ENCODE measurements at places on chromosomes 16 and 17. TPM values are rescaled to one million over a fixed set of nuclear protein-coding genes. Genes with fewer than 3 reads are reported as not detected.
A peak's percentile ranks its signal among the peaks of the same experiment; 100 is the strongest.

Gene CRYM
- 8.2 TPM for total RNA-seq

Gene HOXB2
- 8.1 TPM for total RNA-seq

Gene KRTAP4-9
- total RNA-seq = not detected

Gene CACNG1
- total RNA-seq = not detected

- H3K27ac ChIP-seq = no peak overlapping the region
- no peak overlapping the region for H3K4me3 ChIP-seq
- H3K36me3 ChIP-seq = no peaks in the 10 kb centered on the region
- no peaks in the 10 kb centered on the region for H3K27me3 ChIP-seq
- no peaks in the 10 kb centered on the region for H3K4me1 ChIP-seq
These were observed 440.4 kb downstream of the SOX9 start for GRCh38 chr17:72561266-72561665.

DNA sequence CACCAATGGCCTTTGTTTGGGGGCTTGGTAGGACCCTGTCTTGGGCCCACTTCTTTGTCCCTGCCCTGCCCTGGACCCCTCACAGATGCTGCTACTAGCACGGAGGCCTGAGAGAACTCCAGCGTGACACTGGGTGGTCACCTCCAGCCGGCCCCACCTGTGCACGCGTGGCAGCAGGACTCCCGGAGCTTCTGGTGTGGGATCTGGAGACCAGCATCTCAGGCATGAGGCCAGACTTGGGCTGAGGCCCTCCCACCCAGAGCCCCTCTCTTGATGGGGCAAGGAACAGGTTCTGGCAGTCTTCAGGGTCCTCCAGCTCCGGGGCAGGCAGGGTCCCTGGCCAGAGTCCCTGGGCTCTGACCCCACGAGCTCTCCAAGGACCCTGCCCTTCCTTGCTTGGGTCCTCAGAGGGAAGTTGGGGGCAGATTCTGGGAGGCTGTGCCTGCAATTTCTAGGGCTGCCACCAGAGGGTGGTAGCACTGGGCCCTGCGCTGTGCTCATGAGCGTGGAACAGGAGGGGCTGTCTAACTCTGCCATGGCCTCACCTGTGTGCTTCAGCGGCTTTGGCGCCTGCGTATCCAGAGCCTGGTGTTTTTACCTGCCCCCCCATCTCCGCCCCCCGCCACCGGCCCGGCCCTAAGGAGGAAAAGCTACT lies 3.1 kb upstream of the BAIAP3 start:
- H3K27ac ChIP-seq = no peak overlapping the region
- H3K36me3 ChIP-seq = no peaks in the 10 kb centered on the region
- H3K4me3 ChIP-seq = no peak overlapping the region
- no peak for DNase-seq
- no peaks in the 10 kb centered on the region for H3K27me3 ChIP-seq

GRCh38 chr16:4358236-4358635 lies 7.1 kb upstream of the PAM16 start:
- H3K27me3 ChIP-seq = no peaks in the 10 kb centered on the region
- peaks cover 1% of the 10 kb centered on the region for H3K36me3 ChIP-seq
- H3K27ac ChIP-seq = no peak overlapping the region
- H3K4me1 ChIP-seq = peaks cover 11% of the 10 kb centered on the region

GRCh38 chr17:57487573-57487972 lies 231.2 kb downstream of the MSI2 start:
- no peak overlapping the region for H3K27ac ChIP-seq
- no peaks in the 10 kb centered on the region for H3K27me3 ChIP-seq
- H3K4me3 ChIP-seq = no peak overlapping the region
- H3K36me3 ChIP-seq = no peaks in the 10 kb centered on the region

GRCh38 chr17:43755389-43755875 lies 3.2 kb downstream of the SOST start:
- DNase-seq = peak; percentile 23
- no peak overlapping the region for H3K27ac ChIP-seq
- H3K27me3 ChIP-seq = peaks cover 11% of the 10 kb centered on the region
- no peak overlapping the region for H3K4me3 ChIP-seq
- H3K4me1 ChIP-seq = peaks cover 5% of the 10 kb centered on the region

- H3K27me3 ChIP-seq = no peaks in the 10 kb centered on the region
- no peaks in the 10 kb centered on the region for H3K4me1 ChIP-seq
- DNase-seq = no peak
- no peak overlapping the region for H3K27ac ChIP-seq
- H3K36me3 ChIP-seq = no peaks in the 10 kb centered on the region
These were observed 6.0 kb upstream of the AQP8 start for GRCh38 chr16:25210758-25211157.

DNA sequence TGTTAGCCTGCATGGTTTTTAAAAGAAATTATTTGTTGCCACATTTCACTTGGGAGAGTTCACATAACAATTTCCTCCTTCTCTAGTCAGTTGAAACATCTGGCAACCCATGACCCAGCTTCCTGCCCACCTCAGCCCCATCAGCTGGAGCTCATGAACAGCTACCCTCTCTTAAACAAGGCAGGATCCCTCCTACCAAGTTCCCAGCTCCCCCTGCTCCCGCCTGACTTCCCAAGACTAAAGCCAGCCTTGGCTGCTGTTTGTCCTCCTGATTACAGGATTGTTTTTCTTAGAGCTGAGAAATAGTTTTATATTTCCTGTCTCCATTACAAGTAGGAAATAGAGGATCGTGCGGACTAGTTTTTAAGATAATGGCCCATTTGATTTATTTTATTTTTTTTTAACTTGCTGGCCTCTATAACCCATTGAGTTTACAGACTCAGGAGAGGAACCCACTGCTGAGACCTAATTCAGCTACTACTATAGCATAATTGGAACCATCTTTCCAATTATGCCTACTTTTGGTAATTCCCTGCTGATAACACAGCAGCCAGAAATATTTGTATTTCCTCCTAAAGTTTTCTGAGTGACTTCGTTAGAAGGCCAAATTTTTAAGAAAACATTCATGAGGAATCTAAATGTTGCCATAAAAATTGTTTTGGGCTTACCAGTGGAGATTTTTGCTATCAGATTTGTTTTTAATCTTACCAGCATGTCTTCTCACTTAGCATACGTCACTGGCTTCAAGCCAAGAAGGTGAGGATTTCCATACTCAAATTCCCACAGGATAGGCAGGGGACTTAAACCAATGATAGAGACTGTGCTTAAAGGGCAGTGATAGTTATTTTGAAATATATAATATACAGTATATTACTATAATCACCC lies 90.0 kb downstream of the ELAC2 start:
- H3K4me1 ChIP-seq = no peaks in the 10 kb centered on the region
- H3K4me3 ChIP-seq = no peak overlapping the region
- no peak for DNase-seq

DNA sequence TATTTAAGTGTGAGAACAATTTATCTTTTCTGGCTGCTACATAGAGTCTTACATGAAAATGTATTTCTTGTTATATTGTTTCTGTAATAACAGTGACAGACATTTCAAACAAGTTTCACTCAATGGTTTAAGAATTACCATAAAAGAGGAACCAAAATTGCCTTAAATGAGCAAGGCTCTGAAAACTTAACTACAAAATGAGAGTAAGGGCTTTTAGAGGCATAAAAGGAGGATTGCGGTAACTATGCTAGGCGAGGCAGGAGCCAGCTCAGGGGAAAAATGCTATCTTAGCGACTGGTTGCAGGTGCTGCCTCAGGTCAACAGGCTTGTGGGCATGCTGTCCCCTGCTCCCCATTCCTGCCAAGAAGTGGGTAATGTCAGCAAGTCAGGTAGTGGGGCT lies 81.7 kb upstream of the MSI2 start:
- H3K4me1 ChIP-seq = no peaks in the 10 kb centered on the region
- H3K36me3 ChIP-seq = no peaks in the 10 kb centered on the region
- no peak for DNase-seq
- no peak overlapping the region for H3K27ac ChIP-seq
- no peak overlapping the region for H3K4me3 ChIP-seq

DNA sequence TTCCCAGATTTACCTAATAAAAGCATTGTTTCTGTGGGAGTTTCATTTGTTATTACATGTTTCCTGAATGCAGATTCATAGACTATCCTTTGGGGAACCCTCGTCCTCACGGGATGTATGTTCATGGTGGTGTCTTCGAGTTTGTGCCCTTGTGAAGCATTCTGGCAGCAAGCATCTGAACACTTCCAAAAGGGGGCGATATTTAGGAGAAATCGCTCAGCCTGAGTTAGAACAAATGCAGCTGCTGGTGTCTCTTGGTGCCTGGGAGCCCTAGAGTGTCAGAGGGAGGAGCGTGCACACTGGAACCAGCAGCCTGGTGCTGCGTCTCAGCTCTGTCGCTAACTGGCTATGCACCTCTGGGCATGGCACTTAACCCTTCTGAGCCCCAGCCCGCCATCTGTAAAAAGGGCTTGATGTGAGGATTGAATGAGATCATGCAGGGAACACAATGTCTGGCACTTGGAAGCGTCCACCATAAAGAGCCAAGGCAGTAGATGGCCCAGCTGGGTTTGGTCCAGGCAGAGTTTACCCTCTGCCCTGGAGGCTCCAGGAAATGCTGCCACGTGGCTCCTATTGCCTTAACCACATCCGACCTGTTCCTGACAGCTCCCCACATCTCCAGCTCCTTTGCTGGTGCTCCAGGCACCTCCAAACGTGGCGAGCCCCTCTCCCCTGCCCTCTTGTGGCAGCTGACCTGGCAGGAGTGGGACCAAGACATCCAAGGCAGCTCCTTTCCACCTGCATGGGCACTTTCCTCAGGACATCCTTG lies 25.0 kb upstream of the C16orf78 start:
- DNase-seq = no peak
- H3K4me3 ChIP-seq = no peak overlapping the region
- no peaks in the 10 kb centered on the region for H3K36me3 ChIP-seq
- no peak overlapping the region for H3K27ac ChIP-seq

GRCh38 chr17:32226886-32227285 lies 38.7 kb upstream of the RHBDL3 start:
- H3K4me1 ChIP-seq = no peaks in the 10 kb centered on the region
- no peaks in the 10 kb centered on the region for H3K27me3 ChIP-seq
- no peak for DNase-seq
- H3K4me3 ChIP-seq = no peak overlapping the region
- no peaks in the 10 kb centered on the region for H3K36me3 ChIP-seq

DNA sequence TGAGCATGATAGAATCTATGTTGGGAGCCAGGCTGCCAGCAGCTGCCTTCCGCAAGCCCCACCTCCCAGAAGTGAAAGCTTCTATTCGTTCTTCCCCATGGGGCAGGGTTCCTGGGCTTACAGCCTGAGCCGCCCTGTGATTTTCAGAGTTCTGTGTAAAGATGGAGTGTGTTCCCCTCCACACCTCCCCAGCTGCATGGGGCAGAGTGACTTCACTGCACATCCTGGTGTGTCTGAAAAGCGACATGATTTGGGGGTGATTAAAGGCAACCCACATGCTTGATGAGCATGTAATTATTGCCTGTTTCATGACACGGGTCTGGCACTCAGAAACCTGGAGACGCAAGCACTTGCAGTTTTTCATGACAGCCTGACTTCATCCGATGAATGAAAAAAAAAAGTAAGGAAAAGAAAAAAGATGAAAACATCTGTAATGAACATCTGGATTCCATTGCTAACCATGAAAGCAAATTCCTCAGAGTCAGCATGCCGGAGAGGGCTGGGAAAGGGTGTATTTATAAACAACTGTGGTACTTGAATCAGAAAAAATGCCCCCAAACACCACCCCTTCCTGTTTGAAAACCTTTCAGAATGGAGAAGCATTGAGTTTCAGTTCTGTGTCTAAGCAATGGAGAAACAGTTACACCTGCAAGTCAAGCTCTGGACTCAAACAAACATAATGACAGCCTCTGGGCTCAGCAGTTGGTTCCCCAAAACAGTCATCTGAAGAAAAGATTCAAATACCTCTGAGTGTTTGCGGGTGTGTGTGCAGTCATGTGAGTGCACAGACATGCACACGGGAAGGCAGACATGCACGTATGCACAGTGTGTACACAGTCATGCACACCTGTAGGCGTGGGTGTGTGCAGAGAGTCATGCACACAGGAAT lies 266.0 kb downstream of the ENGASE start:
- H3K36me3 ChIP-seq = no peaks in the 10 kb centered on the region
- H3K4me3 ChIP-seq = peak overlapping the region; percentile 50
- peak overlapping the region; percentile 88 for H3K27ac ChIP-seq
- DNase-seq = peak; percentile 89
- peaks cover 38% of the 10 kb centered on the region for H3K4me1 ChIP-seq

DNA sequence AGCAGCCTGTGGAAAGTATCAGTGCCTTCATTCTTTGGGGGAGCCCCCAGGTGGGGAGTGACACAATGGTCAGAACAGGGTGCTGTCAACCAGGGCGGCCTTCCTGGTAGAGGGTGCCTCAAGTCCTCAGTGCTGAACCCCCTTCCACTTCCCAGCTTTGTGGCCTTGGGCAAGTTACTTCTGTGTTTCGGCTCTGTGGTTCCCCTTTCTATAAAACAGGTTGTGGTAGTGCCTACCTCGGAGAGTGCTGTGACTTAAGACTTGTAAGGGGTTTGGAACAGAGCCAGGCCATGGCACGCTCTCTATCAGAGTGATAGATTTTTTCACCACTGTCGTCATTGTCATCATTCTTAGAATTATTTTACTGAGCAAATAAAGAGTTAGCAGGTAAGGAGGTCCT lies 141.1 kb downstream of the CCDC182 start:
- H3K4me3 ChIP-seq = no peak overlapping the region
- peaks cover 55% of the 10 kb centered on the region for H3K4me1 ChIP-seq
- H3K27me3 ChIP-seq = no peaks in the 10 kb centered on the region
- peak overlapping the region; percentile 73 for H3K27ac ChIP-seq
- DNase-seq = peak; percentile 89

DNA sequence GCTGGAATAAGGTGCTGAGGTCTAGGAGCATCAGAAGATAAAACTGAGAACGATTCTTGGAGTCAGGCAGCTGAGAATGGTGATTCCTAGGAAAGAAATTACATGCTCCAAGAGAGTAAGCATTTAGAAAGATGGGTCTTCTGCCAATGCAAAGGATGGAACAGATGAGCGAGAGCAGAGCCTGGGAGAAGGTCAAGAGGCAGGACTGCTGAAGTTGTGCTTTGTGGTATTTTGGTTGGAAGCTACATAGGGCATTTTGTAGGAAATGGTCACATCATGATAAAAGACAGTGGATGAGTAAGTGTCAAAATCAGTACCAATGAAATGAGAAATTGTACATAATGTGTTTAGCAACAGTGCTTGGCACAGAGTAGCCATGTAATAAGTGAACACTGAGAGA lies 1.4 kb upstream of the CRYM start:
- H3K36me3 ChIP-seq = no peaks in the 10 kb centered on the region
- no peak overlapping the region for H3K4me3 ChIP-seq
- no peak overlapping the region for H3K27ac ChIP-seq
- no peak for DNase-seq
- H3K4me1 ChIP-seq = peaks cover 35% of the 10 kb centered on the region

GRCh38 chr17:68849673-68850610 lies 105.2 kb downstream of the ABCA8 start:
- H3K27ac ChIP-seq = no peak overlapping the region
- H3K27me3 ChIP-seq = no peaks in the 10 kb centered on the region
- no peak for DNase-seq
- no peaks in the 10 kb centered on the region for H3K36me3 ChIP-seq
- H3K4me1 ChIP-seq = no peaks in the 10 kb centered on the region

DNA sequence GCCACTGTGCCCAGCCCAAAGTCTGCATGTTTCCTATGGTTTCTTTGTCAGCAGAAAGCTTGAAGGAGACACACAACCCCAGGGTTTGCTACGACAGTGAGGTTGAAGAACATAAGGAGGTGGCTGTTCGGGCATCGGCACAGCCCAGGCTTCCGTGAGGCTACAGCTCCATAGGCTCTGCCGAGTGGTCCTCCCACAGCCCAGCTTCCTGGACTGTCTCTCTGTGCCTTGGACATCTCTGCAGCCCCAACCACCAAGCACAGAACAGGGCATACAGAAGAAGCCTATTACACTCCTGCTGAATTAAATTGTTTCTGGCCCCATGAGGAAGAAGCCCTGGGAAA lies 3.2 kb upstream of the HAP1 start:
- no peaks in the 10 kb centered on the region for H3K27me3 ChIP-seq
- no peaks in the 10 kb centered on the region for H3K36me3 ChIP-seq
- H3K4me1 ChIP-seq = peaks cover 25% of the 10 kb centered on the region
- no peak for DNase-seq
